Stimulated activated CD4-positive, alpha-beta T cell treated with anti-CD3 and anti-CD28 coated beads, Interleukin-12 subunit alpha, Interleukin-12 subunit beta, amount 100 ng/mL, for 4 hours (primary cell): ENCODE measurements at places on chromosomes 11 and 22.

DNA sequence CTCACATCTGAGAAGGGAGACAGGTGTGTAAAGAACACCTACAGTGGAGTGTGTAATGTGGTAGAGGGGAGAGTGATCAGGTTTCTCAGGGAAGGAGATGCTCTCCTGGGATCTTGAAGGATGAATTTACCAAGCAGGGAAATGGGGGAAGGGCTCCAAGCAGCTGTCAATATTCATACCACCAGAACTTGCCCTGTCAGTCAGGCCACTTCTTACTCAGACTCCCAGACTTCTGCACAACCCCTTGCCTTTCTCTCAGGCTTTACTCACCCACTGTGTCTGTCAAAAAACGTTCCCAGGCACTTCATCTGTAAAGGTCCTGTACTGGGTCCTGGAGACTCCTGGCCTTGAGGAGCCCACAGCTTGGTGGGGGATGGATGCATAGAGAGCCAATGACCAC is 14.0 kb upstream of the FCHSD2 start:
- no peak for DNase-seq

GRCh38 chr11:117876059-117876340 is 458 bp downstream of the FXYD6 start:
- no peak for DNase-seq

DNA sequence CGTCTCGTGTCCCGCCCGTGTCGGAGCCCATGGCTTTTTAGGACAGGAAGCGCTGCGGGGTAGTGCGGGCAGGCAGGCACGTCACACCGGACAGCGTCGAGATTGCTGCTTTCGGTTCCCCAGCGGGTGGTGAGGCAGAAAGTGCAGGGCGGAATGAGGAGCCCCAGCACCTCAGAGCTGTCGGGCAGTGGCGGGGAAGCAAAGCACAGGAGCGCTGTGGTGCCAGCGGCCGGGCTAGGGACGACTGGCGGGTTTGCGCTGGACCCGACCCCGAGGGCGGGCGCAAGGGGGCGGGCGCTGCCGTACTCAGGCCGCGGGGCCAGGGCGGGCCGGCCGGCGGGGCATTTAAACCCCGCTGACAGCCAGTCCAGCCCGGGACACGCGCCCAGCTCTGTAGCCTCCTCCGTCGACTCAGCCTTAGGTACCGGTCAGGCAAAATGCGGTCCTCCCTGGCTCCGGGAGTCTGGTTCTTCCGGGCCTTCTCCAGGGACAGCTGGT is at the start of gene SLC37A2:
Gene SLC37A2, plus strand, starts transcription at position 375 of the 498 bp plus-strand sequence. Its CDS starts 63 bp downstream, at position 438.
- DNase-seq: peak; percentile 24

DNA sequence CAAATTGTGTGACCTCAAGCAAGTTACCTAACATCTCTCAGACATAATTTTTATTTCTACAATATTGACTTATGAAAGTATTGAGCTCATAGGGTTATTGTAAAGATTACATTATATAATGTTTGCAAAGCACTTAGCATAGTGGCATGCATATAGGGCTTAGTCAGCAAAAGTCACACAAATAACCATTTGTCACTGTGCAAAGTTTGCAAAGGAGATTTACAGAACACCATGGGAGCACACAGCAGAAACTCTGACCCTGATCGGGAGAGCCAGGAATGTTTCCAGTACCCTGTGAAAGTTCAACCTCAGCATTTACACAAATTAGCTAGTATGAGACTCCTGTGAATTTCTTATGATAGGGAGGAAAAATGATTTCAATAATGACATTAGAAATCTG is 804.6 kb upstream of the RAG2 start:
- no peak for DNase-seq

GRCh38 chr11:34642001-34642554 is 21.2 kb downstream of the EHF start:
- DNase-seq: no peak

DNA sequence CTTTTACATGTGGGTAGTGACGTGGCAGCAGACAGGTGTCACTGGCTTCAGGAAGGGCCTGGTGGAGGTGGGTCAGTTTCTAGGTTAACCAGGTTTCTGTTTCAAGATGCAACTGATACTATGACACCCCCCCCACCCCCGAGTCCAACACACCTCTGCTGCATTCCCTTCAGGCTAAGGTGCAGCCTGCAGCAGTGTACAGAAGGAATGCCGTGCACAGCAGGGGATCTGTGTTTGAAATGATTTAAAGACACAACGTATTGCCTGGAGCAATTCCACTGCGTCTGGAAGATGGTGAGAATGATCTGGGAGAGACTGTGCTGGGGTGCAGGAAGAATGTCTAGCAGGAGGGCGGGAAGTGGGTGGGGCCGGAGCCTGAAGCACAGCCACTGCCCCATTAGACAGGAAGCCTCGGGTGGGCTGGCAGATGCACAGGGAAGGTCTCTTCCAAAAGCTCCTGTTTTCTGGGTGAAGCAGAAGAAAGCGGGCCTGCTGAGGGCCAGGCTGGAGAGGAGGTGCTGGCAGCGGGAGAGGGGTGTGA is 11.9 kb upstream of the TESMIN start:
- DNase-seq: no peak

- no peak for DNase-seq
Observed at GRCh38 chr11:124837491-124837856, 27.8 kb upstream of the ROBO3 start.

DNA sequence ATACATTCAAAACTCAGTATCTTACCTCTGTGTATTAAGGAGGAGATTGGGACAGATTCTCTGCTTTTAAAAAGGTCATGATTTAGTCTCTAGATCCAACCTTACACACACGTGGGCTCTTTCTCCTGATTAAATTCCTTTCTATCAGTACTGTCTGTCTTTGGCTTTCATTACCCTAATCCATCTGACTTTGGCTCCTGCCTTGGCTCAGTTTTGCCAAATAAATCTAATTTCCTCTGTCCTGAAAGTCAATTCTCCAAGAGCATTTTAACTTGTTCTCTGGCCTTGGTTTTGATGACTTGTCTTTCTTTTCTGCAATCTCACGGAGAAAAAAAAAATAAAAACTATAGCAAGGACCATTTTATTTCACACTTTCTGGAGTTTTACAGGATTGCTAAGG is 176.6 kb upstream of the PDGFD start:
- DNase-seq: no peak

- DNase-seq: no peak
Observed at GRCh38 chr22:36544107-36544620, 15.2 kb upstream of the EIF3D start.

GRCh38 chr22:22730655-22731373 is 86.4 kb downstream of the GGTLC2 start:
- no peak for DNase-seq

DNA sequence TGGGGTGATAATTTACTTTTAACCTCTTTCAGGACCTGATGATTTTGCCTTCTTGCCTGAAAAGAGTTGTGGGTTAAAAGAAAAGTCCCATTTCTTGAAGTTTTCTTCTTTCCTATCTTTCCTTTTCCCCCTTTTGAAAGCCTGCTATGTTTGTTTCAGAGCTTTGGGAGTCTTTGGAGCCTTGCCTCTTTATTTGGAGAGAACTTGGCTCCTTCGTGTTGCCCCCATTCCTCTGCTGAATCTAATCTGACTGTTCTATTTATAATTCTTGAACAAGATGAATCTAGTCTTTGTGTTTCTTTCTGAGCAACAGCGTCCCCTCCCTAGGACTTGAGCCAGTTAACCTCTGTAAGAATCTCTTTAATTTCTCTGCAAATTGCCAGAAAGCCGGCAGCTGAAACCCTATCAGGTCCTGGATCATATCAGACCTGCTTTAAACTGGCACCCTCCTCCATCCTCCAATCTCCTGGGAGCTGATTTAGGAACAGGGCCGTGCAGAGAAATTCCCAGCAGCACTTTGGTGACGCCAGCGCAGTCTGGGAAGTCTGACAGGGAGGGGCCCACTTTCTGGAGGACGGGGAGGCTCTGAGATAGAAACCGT is 289.1 kb upstream of the SORL1-AS1 start:
- DNase-seq: no peak

DNA sequence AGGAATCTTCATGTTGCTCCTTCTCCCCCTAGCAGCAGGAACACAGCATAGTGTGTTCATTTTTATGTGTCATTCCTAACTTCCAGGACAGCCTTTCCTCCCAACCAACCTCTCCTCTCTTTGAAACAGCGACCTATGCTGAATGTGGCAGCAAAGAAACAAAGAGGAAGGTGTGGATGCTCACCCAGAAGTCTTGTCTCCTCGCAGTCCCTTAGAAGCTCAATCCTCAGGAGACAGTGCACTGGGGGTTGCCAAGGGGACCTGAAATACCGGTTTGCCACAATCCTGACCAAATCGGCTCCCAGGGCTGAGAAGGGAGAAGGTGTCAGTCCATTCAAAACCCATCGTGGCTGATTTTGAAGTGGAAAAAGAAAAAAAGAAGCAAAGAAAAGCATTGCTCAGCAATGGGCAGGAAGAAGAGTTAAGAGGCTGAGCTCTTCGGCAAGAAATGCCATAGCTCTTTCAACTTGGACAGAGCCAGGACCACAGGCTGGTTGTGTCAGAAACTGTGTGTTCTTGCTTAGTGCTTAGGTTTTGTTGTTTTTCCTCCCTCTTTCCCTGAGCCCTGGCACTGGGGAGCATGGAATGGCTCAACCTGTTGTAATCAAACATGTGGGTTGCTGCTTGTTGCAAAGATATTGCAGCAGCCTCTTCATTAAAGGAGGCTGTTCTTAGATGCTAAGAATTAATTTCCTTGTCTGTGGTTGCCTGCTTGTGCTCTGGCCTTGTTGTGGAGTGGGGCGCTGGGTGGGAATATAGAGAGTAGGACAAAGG is 30.4 kb upstream of the TENM4 start:
- no peak for DNase-seq

- no peak for DNase-seq
Observed at GRCh38 chr11:77580712-77581337, 8.9 kb upstream of the AQP11 start.

- no peak for DNase-seq
Observed at GRCh38 chr11:100629671-100630070, 57.4 kb upstream of the ARHGAP42 start.

DNA sequence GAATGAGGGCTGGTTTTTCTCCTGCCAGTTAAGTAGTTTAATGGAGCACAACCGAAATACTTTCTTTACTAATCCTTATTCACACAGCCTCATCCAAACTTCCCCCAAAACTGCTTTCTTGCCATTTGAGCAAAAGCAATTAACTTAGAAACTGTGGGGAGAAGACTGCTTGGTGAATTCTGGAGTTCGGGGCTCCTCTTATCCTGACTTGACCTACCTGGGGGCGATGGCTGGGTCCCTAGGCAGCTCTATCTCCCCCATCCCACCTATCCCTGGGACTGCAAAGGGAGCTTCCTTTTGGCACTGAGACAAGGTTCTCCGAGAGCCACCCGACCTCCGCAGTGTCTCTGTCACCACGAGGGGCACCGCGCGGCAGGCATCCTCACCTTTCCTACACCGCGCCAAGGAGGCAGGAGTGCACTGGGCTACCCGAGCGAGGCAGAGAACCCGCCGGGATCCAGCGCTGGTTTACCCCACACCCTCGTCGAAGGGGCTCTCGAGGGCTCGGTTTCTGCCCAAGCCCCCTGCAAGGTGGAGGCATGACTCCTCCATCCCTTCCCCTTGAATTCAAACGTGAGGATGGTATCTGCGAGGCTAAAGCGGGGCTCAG is 759 bp downstream of the DESI1 start:
- peak; percentile 44 for DNase-seq

- DNase-seq: no peak
Observed at GRCh38 chr11:76824083-76824939, 36.4 kb upstream of the ACER3 start.

DNA sequence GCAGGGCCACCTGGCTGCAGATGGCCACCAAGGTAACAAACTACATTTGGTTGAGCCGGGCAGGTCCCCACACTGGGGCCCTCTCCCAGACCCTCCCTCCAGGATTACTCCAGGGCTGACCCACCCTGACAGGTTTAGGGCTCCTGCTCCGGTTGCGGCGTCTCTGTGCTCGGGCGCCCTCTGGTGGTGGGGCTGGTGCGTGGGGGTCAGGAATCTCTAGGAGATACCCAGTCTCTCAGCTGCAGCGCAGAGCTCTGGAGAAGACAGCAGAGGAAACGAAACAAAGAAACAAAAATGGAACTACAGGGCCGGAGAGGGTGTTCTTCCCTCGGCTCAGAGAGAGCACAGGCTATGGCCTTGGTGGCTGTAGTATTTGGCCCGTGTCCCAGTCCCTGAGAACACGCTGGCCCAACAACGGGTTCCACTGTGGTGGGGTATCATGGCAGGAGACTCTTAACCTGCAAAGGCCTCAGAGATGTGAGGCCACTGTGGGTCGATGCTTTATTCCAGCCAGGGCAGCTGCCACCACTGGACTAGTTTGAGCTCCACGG is 2.4 kb downstream of the C11orf96 start:
- peak; percentile 74 for DNase-seq

DNA sequence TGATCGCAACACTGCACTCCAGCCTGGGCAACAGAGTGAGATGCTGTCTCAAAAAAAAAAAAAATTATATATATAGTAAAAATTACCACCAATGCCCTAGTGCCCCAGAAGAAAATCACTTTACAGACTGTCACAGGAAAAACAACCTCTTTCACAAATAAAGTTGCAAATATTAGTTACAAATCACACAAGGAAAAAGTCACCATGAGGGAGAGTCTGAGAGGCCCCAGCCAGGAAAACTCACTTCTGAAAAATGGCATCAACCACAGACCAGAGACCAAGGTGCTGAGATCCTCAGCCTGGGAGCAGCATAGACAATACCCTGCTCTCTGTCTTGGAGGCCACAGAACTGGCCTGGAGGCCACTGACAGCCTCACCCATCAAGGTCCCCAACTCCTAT is 20.4 kb downstream of the GGT5 start:
- no peak for DNase-seq

DNA sequence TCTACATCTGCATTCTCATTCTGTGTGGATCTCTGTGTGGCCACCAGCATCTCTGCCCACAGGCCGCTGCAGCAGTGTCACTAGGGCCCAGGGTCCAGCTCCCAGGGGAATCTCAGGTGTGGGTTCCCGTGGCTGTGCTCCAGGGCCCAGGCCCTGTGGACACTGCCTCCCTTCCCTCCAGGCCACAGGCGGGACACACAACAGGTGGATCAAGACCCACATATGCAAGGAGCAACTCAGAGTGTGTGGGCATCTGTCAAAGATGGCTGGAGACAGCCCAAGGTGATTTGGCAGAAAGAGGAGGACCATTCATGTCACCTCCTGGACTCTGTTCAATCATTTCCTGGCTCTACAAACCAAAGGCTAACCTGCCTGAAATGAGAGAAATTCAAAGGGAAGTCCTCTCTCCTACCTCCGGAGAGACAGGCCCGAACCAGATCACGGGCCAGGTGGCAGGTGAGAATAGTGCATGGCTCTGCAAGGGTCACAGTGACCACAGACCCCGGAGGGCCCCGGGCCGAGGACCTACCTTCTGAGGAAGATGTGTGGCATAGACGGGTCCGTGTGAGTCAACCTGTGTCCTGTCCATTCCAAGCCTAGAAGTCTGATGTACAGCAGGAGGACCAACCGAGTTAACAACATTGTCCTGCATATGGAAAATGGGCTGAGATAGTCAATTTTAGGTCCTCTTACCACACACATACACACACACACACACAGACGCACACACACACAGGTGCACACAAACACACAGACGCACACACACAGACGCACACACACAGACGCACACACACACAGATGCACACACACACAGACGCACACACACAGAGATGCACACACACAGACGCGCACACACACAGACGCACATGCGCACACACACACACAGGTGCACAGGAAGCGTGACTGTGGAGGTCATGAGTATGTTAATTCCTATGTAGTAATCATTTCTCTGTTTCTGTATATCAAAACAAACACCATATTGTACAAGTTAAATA is 1068.5 kb downstream of the BRD1 start:
- no peak for DNase-seq

GRCh38 chr11:86941871-86942599 is 13.2 kb downstream of the FZD4 start:
- no peak for DNase-seq
